ENCODE measurements at places on chromosomes 11 and 22.

- DNase-seq = peak; percentile 68
These were observed 76.4 kb downstream of the YAP1 start for GRCh38 chr11:102186551-102187191.

- peak; percentile 18 for DNase-seq
These were observed 58.4 kb upstream of the RCN1 start for GRCh38 chr11:32032478-32032877.

DNA sequence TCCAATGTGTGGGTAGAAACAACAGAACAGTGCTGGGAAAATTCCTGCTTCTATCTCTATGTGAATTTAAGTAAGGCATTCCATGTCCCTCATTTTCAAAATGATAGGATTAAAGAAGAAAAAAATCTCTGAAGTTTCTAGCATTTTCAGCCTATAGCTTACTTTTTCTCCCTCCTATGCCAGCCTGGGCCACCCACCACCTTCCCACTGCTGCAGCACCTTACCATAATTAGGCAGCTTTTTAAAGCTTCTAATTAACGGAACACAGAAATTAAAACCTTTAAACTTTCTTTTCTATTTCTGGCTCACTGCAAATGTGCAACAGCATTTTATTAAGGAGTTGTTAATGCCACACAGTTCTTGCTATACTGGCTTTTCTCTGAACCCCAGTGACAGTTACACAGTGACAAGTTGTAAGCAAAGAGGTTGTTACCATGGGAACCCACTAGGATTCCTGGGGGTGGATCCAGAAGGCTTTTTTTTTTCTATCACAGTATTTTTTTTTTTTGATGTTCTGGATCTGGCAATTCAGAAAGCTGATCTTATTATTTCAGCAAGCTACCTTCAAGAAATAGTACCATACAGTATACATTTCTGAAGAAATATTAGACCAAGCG lies 20.2 kb downstream of the CELF1 start:
- DNase-seq = peak; percentile 30

GRCh38 chr11:60942970-60943565 lies 8.9 kb downstream of the SLC15A3 start:
- DNase-seq = no peak

DNA sequence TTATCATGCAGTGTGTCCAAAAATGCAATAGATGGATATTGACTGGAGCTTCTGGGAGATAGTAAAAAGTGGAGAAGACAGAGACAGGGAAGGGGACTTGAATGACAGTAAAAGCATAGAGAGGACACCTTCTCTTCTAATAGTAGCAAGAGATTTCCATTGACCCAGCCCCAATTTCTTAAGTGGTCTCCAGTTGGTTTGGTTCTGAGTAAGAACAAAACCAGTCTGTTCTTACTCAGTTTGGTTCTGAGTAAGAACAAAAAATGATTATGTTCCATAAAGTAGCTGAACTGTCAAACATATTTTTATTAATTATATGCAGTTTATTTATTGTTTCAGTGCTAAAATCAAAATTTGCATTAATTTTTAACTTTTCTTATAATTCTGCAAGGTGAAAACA lies 316.8 kb upstream of the MPPED2 start:
- DNase-seq = no peak

DNA sequence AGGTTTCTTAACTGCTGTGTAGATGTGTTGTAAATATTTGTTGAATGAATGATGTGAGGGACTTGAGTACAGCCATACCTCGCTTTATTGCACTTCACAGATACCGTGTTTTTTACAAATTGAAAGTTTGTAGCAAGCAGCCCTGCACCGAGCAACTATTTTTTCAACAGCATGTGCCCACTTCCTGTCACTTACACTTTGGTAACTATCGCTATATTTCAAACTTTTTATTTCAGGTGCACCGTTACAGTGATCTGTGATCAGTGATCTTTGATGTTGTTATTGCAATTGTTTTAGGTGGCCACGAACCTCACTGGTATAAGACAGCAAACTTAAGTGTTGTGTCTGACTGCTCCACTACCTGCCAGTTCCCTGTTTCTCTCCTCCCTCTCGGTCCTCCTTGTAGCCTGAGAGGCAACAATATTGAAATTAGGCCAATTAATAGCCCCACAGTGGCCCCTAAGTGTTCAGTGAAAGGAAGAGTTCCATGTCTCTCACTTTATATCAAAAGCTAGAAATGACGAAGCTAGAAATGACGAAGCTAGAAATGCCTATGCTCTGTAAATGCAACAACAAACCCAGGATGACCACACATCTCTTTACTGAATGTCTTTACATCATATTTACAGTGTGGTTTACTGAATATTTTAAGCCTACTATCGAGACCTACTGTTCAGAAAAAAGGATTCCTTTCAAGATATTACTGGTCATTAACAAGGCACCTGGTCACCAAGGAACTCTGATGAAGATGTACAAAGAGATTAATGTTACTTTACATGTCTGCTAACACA lies 1.0 kb downstream of the SFI1 start:
- DNase-seq = no peak

GRCh38 chr11:34899633-34900016 lies 16.6 kb downstream of the APIP start:
- DNase-seq = no peak

DNA sequence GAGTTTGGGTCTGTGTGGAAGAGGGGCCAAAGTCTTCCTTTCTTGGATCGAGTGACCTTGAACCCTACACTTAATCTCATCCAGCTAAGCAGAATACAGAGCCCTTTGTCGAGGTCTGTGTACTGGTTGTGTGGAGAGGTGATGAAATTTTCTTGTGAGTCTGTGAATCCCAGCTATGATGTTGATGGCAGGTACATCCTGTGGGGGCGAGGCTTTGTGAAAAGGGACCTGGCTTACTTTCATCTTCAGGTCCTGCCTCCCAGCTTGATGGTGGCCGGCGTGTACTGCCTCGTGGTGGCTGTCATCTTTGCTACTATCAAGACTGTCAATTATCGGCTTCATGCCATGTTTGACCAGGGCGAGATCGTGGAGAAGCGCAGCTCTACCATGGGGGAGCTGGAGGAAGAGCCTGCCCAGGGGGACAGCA lies 1.0 kb downstream of the PCNX3 start:
- no peak for DNase-seq

- DNase-seq = no peak
These were observed 43.0 kb upstream of the CCDC134 start for GRCh38 chr22:41757502-41757901.

DNA sequence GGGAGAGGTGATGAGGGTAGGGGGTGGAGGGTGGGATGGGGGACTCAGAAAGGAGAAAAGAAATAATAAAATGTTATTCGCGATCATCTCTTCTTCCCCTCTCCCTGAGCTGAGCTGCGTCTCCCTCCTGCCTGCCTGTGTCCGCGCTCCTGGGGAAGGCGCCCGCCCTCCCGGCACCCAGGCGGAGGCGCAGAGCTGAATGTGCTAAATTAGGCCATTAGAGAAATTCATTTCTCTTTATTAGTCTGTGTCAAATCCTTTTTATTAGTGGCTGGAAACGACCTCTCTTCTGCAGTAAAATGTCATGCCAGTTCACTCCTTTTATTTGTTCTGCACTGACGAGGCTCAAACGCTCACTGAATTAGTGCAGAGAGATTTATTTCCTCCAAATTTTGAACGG lies 116.1 kb downstream of the FEZ1 start:
- DNase-seq = no peak

DNA sequence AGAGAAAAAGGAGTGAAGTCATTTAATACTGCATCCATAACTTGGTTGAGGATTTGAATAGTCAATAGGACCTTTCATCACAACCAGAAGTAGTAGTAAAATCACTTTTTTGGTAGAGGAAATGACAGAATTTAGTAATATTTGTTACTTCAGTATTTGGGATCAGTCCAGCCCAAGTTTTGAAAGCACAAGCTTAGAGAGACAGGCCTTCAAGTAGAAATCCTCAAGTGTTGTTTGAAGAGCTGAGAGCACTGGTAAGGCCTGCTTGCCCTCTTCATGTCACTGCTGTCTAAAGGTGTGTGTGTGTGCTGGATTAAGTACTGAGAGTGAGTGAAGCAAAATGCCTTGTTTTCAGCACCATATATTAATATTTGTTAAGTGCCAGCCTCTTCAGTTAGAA lies 137.3 kb downstream of the WNT11 start:
- no peak for DNase-seq

DNA sequence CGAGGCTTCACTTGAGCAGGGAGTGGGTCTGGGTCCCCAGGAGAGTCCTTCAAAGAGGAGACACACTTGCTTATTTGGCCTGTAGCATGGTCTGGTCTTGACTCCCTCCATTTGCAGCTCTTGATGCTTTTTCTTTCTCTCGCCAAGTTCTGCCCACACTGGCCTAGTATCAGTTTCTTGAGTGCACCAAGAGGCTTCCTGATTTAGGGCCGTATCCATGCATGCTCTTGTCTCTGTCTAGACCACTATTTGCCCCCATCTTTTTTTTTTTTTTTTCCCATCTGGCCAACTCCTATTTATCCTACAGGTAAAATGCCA lies 170.7 kb downstream of the GRIK4 start:
- DNase-seq = no peak

DNA sequence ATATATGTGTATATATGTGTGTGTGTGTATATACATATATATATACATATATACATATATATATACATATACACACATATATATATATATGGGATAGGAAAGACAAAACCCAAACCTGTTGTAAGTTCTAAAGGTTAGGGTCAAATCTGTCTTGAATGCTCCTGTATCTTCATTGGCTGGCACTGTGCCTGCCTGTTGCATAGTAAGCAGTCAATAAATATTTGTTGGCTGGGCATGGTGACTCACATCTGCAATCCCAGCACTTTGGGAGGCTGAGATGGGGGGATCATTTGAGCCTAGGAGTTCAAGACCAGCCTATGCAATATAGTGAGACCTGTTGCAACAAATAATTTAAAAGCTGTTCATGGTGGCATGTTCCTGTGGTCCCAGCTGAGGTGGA lies 205.4 kb downstream of the DBX1 start:
- DNase-seq = peak; percentile 21

DNA sequence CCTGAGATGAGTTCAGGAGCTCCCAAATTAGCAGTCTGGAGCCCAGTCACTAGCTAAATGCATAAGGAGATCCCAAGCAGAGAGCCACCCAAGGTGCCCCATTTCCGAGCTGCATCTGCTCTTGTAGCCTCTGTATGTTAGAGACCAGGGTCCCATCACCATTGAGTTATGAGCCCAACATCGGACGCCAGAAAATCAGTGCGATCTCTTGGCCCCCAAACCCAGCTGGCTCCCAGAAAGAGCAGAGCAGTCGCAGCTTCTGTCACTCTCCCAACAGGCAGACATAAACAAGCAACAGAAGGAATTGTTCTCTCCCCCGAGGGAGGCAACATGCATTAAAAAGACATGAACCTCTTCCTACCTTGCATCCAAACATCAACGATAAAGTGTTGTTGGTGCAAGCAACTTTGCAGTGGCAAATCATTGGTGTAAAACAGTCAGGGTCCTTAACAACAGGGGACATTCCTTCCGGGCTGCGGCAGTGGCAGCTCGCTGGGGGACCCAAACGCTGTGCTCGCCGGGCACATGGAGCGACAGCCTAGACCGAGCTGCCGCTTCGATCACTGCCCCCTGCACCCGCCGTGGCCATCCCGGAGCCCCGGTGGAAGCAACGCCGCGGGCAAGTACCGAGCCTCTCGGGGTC lies 907.1 kb downstream of the DLG2 start:
- DNase-seq = no peak

DNA sequence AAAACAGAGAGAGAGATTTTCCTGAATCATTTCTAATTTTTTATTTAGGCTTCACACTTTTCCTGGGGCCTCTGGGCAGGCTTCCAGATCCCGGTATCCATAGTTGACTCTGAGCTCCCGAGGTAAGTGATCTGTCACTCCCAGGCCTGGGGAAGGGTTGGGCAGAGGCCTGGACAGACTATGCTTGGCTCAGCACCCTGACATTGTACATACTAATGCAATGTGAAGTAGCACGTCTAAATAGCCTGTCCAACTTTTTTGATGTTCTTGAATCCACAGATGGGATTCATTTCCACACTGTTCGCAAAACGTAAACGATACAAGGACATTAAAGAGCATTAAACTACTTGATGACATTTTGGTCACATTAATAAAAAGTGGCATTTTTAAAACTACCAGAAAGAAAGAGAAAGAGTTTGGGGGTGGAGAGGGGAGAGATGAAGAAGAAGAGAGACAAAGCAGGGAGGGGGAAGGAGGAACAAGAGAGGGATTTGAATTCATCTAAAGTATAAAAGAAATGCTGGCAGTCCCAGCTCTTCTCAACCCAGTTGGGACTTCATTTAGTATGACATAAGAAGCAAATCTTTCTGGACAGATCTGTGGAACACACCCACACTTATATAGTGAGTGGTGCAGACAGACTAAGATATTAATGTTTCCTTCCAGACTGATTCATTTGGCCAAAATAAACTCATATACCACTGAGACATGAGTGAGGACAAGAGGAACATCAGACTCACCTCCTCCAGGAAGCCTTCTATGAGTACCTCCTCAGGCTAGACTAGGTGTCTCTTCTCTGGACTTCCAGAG lies 514.2 kb downstream of the SOX6 start:
- no peak for DNase-seq

DNA sequence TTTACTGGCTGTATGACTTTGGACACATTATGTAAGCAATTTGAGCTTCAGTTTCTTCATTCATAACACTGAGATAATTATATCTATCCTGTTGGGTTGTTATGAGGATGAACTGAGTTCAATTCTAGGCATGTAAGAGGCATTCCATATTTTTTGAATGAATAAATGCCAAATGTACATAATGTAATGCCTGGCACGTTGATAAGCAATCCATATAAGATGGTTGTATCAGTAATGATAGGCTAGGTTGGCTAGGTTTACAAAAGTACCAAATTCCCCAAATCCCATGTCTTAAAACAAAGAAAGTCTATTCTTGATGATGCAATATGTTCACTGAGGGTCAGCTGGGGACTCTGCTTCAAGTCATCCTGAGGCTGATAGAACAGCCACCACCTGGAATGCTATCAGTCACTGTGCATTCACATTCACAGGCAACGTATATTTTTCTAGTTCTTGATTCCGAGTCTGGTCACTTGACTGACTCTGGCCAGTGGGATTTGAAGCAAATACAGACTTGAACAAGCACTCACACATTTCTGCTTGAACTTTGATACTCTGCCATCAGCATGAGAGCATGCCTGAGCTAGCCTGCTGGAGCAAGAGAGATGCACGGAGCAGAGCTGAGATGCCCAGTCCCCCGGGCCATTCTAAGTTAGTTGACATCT lies 104.0 kb upstream of the TIMP3 start:
- no peak for DNase-seq

GRCh38 chr11:35766651-35767050 lies 104.1 kb downstream of the TRIM44 start:
- DNase-seq = no peak

DNA sequence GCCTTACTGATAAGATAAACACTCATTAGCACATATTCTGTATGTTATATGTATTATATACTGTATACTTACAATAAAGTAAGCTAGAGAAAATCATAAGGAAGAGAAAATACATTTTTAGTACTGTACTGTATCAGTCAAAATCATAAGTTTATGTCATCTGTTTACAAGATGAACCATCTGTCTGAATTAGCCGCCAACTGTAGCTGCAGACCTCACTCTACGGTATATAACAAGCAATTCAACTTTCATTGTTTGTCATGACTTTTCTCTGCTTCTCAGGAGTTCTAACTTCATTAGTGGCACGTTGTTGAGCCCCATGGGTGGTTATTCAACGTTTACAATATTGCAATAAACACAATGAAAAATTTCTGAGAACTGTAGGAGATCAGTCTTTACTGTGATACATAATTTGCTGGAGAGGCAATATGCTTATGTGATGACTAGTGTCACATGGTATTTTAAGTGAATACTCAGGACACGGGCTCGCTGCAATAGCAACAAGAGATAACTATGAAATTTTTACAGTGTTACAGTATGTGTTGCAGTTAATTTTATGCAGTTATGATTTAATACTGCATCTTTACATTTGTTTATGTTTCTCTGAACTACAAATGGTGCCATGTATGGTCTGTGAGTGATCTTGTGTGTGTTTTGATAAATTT lies 132.2 kb upstream of the CTSC start:
- DNase-seq = peak; percentile 49

Data from fibroblast of skin of scalp (primary cell).